AML-193 (cell line): ENCODE measurements at places on chromosomes 5 and 9.

DNA sequence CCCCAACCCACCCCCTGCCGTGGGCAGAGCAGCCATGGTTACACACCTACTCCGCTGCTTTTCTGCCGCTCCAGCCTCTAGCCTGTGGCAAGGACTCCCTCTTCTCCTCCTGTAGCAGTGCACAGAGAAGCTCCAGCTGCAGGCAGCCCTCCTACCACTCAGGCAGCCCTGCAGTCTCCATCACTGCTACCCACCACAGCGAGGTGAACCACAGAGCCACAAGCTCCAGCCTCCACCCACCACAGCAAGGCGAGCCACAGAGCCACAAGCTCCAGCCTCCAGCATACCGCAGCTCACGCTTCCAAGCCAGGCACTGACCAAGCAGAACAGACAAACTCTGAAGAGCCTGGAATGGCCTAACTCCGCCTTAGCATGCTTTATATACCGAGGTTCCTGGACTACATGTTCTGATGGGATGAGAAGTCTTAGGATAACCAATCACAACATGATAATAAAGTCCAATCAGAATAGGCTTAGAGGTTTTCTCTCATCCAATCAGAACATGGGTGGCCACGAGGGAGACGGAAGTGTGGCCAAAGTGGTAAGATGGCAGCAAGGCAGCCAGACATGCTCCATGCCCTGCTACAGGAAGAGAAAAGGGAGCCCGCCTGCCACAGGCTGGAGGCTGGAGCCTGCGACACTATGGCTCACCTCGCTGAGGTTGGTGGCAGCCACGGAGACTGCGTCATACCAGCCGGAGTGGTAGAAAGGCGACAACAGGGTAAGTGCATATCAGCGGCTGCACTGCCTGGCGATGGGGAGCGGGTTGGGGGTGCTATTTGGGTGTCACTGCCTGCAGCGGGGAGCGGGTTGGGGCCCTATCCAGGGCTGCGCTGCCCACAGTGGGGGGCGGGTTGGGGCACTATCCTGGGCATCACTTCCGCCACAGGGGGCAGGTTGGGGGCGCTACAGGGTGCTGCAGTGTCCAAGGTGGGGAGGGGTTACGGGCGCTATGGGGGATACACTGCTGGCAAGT lies 75.8 kb upstream of the PCAT7 start:
- DNase-seq: no peak

GRCh38 chr5:177445917-177446199 lies 756 bp upstream of the PRR7 start:
- no peak for DNase-seq

- DNase-seq: no peak
Measured at GRCh38 chr9:87796196-87796595, 70.3 kb downstream of the CTSL start.

DNA sequence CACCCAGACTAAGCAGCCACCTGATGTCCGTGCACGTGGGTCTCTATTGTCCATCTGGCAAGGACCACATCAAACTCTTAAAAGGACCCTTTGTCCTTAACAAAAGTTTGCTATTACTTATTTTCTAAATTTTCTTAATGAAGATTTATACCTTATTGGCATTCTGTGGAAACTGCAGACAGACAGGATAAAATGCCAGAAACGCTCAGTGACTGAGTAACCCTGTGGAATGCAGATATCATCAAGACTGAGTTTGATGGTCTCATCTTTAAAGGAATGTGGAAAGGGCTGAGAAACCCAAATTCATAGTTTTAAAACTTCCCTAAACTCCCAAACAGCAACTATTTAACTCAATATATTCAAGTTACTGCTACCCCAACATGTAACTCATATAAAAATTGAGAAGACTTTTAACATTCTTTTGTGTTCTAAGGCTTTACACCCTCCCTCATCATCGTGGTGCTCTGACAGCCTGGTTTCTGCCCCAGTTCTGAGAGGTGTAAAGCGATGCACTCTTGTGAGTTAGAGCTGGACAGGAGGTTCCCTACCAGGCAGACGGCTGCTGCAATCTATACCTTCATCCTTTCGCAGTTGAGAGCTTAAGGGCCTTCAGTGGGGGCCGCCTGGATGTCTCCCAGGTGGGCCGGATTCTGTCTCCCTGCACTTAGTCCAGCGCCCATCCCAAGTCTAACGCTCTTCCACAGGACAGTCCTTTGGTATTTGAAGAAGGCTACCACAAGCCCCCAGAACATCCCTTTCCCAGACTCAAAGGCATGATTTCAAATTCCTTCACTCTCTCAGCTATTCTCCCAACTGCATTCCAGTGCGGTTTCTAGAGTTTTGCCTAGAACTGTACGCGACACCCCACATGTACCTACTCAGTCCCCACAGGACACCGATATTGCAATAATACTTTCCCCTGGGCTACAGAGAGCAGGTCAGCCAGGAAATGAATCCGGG lies 68.9 kb downstream of the DAP start:
- DNase-seq: no peak

GRCh38 chr9:114718801-114719221 lies 36.8 kb upstream of the TEX48 start:
- no peak for DNase-seq

DNA sequence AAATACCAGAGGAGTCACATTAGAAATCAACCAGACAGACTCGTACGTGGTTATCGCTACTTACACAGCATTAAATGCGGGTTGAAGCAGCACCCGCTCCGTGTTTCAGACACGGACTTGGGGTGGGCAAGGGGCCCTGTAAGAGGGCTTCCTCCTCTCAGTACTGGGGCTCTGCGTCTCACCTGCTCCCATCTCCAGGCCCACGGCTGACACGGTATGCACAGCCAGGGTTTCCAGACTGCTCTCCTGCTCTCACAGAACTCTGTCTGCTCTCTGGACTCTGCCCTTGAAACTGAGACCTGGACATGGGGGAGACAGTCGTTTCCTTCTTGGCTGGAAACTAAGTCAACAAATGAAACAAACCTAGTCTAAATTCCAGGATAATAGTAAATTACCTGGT lies 24.7 kb upstream of the RASGEF1C start:
- DNase-seq: no peak

- no peak for DNase-seq
Measured at GRCh38 chr5:53971551-53971950, 338.8 kb downstream of the ARL15 start.

GRCh38 chr5:164958688-164959087 lies 1453.3 kb downstream of the MAT2B start:
- DNase-seq: no peak

DNA sequence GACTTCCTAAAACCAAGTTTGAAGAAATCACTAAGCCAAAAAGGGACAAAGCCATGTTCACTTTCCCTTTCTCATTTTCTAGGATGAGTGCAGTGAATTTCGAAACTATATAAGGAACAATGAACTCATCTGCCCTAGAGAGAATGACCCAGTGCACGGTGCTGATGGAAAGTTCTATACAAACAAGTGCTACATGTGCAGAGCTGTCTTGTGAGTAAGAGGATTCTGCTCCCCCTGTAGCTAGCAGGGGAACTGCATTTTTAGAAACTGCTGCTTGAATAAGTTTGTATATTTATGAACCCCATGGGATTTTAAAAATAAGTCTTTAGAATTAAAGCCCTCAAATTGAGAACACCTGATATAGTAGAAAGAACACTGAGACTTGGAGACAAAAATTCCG lies 42.7 kb upstream of the SPINK14 start:
- no peak for DNase-seq

DNA sequence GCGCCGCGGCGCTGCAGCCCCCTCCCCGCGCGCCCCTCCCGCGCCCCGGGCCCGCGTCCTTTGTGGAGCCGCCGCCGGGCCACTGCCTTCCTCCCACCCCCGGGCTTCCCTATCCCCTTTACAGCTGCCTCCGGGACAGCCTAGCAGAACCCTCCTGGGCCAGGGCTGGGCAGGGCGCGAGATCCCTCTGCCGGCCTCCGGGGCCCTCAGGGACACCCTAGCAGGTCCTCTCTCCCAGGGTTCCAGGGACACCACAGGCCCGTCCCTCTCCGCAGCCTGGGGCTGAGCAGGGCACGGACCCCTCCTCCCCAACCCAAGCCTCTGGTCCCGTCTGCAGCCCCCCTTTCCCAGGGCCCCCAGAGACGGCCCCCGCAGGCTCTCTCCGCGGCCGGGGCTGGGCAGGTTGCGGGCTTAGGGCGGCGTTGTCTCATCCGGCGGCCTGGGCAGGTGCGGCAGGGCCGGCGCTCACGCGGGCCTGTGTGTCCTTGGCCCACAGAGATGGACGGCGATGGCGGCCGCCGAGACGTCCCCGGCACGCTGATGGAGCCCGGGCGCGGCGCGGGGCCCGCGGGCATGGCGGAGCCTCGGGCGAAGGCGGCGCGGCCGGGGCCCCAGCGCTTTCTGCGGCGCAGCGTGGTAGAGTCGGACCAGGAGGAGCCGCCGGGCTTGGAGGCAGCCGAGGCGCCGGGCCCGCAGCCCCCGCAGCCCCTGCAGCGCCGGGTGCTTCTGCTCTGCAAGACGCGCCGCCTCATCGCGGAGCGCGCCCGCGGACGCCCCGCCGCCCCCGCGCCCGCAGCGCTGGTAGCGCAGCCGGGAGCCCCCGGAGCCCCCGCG lies 710 bp downstream of the WNK2 start:
- no peak for DNase-seq

GRCh38 chr5:107456281-107456715 lies 214.4 kb downstream of the EFNA5 start:
- no peak for DNase-seq

GRCh38 chr5:58459146-58460001 lies 512 bp downstream of the PLK2 start:
- DNase-seq: no peak

DNA sequence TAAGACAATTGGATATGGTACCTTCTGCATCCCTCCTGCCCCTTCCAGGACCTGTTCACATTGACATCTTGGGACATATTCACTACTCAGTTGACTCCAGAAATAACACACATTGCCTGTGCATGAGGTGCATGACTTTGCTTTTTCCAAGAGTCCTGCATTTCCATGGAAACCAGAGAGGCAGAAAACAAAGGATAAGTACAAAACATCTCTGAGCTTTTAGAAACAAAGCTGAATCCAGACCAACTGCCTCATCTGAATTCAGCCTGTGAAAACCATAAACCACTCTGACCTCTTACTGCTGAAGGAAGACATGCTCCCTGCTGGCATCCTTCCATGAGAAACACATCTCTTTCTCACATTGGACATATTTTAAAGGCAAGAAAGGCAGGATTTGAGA lies 695.1 kb downstream of the TAF11L14 start:
- no peak for DNase-seq

- DNase-seq: no peak
Measured at GRCh38 chr5:89628876-89629635, 746.1 kb upstream of the MEF2C start.

DNA sequence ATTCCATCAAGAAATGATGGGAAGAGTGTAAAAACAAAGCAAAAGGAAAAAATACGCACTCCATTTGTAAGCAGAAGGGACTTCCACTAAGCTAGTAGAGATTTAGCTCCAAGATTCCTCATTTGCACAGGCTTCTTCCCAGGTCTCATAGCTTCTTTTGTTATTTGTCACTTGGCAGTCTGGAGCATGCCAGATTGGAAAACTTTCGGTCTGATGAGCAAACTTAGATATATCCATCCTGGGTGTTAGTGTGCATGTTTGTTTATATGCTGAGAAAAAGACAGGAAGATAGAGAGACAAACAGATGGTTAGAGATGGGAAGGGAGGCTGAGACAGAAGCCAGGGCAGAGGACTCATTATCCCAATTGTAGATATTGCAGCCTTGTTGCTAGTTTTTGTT lies 1644.5 kb upstream of the NUDT12 start:
- DNase-seq: no peak

DNA sequence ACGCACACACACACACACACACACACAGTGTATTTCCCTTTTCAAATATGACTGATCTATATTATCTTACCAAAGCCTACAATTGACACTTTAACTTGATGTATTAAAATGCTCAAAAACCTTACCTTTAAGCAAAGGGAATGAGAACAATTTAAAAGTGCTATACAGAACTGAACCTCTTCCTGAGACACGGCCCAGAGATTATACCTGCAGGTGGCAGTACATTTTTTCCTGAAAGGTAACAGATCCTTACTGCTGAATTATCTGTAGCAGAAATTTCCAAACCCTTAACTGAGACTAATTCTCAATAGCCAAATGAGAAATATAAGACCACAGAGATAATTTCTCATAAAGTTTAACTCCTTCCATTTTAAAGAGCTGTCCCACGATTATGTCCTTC lies 91.1 kb downstream of the MYO10 start:
- no peak for DNase-seq

GRCh38 chr5:37835380-37835973 lies 4.4 kb downstream of the GDNF start:
- no peak for DNase-seq

GRCh38 chr9:124820698-124821623 lies 32.3 kb upstream of the WDR38 start:
- no peak for DNase-seq

GRCh38 chr9:92770360-92770995 lies 5.8 kb upstream of the BICD2 start:
- peak; percentile 14 for DNase-seq

- no peak for DNase-seq
Measured at GRCh38 chr9:89822996-89823395, 218.2 kb downstream of the GADD45G start.

DNA sequence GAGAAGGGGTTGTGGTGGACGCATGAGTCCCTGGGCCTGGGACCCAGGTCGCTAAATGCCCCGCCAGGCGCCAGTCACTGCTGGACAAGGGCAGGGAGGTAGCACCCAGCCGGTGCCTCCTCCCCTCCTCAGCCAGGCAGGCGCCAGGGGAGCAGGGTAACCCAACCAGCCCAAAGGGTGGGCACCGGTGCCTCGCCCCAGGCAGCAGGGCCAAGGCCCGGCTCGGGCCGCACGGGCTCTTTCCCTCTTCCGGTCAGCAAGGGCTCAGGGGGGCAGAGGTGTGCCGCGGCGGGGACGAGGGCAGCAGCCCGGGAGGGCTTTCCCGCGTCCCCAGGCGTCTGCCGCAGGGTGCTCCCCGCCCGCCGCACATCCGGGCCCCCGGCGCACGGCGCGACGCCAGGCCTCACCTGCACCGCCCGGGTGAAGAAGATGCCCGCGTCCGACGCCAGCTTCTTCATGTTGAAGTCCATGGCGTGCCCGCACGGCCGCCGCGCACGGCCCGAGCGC lies 393 bp downstream of the SH3GLB2 start:
- DNase-seq: no peak

DNA sequence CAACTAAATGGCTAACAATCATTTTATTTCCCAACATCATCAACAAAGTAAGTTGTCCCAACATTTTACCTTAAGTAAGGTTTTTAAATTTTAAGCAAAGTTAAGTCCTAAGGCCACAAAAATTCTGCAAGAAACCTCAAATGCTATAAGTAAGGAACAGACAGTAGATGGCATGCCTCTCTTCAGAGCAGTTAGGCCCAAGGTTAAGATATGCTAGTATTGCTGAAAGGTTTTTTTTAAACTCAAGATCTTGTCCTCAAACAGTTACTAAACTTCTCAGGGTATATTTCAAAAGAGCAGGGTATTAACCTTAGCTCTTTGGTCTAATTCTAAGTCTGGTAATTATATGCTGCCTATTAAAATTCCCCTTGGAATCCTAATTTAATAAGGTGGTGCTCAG lies 35.1 kb downstream of the PJA2 start:
- no peak for DNase-seq
